ENCODE measurements at places on chromosomes 2 and 18. TPM values are rescaled to one million over a fixed set of nuclear protein-coding genes. Genes with fewer than 3 reads are reported as not detected.
A peak's percentile ranks its signal among the peaks of the same experiment; 100 is the strongest.

GRCh38 chr2:53913721-53914120 lies 54.0 kb upstream of the GPR75 start:
- no peak for DNase-seq

DNA sequence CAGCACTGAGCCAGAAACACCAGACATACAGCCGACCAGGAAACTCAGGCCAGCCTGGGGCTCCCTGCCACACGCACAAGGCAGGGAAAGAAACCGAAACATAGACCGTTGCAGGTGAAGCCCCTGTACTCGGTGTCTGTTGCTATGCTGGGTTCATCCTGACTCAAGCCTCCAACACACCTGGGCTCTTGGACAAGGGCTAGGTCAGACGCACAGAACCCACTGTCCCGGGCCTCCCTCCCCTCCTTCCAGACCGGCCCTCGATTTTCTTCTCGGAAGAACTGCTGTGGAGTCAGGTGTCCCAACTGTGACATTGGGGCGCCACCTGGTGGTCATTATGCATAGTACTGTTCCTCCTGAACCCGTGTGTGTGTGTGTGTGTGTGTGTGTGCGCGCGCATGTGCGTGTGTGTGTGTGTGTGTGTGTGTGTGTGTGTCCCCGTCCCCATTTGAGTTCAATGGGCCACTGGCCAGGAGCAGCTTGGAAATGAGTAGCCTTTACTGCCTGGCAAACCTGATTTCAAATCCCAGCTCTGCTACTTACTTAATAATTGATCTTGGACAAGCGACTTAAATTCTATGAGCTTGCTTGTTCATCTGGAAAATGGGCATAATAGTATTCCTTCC lies 55.4 kb upstream of the GLI2 start:
- DNase-seq, result peak; percentile 79

- no peak for DNase-seq
Observed at GRCh38 chr2:192254444-192254843, 59.7 kb upstream of the TMEFF2 start.

- no peak for DNase-seq
Observed at GRCh38 chr2:61759005-61759404, 94.9 kb downstream of the FAM161A start.

GRCh38 chr2:883803-884748 lies 66.6 kb upstream of the SNTG2 start:
- no peak for DNase-seq

GRCh38 chr2:73716543-73717250 lies 20.4 kb downstream of the TPRKB start:
- no peak for DNase-seq

DNA sequence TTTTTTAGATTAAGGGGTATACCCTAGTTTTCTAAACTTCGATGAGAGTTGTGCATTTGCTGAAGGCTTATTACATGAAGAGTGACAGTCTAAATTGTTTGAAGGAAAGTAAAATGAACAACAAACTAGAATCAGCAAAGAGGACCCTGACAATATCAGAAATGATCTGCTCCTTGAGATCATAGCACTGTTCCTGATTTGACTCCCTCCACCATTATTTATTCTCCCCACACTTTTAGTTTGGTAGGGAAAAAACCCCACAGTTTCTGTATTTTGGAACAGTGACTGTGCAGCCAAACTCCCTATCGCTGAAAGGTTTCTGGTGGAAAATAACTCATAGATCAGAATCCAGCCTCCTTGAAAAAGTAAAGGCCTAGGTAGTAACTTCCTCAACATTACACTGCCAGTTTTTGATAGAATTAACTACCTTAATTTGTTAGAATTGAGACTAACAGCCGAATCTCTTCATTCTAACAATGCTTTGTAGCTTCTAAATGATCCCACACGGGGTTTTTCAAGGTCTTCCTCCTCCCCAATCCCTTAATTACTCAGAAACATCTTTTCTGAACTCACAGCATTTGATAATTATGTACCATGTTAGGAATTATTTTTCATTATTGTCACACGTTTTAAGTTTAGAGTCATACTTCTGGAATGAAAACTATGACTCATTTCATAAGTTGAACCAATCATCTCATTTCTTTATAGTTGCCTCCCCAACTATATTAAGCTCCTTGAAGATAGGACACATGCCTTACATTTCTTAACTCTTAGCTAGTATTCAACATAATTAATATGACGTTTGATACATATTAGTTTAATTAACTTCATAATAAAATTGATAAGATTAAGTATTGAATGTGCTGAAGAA lies 2.9 kb downstream of the MYL12A start:
- DNase-seq, result no peak

- DNase-seq, result no peak
Observed at GRCh38 chr2:232230560-232230959, 148.0 kb upstream of the ALPP start.

- DNase-seq, result peak; percentile 39
Observed at GRCh38 chr2:158967731-158968395, 577 bp upstream of the TANC1 start.

- DNase-seq, result no peak
Observed at GRCh38 chr2:161710131-161710915, 86.1 kb downstream of the SLC4A10 start.

- DNase-seq, result peak; percentile 67
Observed at GRCh38 chr2:209771474-209772289, at the start of gene UNC80. Gene UNC80, plus strand, starts transcription at chr2:209771832. Its CDS starts 241 bp downstream, at chr2:209772073.

GRCh38 chr2:176251928-176252327 lies 17.3 kb upstream of the MTX2 start:
- DNase-seq, result no peak

- no peak for DNase-seq
Observed at GRCh38 chr18:39732918-39733317, 2167.3 kb upstream of the CELF4 start.

DNA sequence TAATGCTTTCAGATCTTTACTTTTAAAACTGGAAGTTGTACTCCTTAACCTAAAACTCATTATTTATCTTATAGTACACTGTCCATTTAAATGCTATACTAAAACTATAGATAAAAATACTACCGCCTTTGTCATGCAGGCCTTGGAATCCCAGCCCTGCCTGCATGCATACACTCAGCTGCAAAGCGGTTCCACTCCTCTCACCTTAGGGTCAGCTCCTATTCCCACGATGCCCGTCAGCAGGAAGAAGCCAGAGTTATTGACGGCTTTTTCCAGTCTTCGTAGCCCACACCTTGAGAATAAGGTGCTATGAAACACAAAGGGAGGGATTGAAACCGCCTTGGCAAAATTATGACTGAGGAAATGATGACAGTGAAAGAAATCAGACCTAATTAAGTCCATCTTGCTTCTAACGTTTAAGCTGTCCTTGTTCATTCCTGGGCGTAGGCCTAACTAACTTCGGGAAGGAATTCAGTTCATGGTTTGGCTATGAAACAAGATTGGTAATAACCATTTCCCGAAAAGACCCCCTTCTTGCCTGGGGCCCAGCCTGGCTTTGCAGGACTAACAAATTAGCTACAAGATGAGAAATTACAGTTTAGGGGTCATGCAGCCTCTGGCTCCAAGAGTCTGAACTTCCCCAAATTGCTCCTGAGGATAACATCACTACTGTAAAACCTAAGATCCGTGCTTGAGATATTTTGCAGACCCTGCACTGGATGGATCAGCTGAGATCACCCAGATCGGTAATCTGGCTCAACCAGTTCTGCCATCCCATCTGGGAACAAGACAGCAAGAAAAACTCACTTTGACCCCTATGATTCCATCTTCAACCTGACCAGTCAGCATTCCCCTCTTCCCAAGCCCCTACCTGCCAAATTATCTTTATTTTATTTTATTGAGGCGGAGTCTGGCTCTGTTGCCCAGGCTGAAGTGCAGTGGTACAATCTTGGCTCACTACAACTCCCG lies 17.1 kb downstream of the EPB41L5 start:
- no peak for DNase-seq

- peak; percentile 31 for DNase-seq
Observed at GRCh38 chr2:199470672-199471442, 13.1 kb upstream of the SATB2 start.

DNA sequence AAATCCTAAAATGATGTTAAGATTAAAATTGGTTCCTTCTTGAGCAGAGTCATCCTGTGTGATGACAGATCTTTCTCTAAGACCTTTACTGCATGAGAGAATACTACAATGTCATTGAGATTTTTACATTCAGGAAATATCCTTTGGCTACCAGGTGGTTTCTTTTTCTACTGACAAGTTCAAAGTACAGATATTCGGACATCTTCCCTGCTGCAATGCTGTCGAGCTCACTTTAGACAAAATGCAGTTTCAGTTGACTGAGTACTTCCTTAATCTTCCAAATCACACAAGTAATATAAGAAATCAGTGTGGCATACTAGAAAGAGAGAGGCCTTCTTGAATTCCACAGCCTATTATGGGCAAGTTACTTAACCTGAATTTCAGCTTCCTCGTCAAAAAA lies 207.9 kb upstream of the ACVR2A start:
- no peak for DNase-seq

- no peak for DNase-seq
Observed at GRCh38 chr2:189613650-189614420, 33.2 kb upstream of the SLC40A1 start.

- DNase-seq, result no peak
Observed at GRCh38 chr18:78713069-78713468, 266.5 kb upstream of the SALL3 start.

GRCh38 chr2:171307560-171307959 lies 126.2 kb downstream of the METTL8 start:
- DNase-seq, result no peak

DNA sequence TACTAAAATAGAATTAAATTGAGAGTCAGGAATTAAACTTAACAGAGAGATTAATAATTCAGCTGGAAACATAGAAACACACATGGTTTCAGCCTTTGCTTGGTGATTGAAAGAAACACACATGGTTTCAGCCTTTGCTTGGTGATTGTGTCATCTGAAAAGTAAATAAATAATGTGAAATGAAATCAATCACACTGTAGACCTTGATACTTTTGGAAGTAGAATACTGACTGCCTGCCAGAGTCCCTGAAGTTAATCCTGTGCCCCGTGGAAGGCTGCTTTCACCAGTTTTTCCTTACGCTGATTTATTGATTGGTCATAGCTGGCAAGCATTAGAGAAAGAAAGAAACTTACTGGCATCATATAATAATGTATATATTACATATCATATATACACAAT lies 1252.7 kb upstream of the FAM98A start:
- no peak for DNase-seq

- DNase-seq, result no peak
Observed at GRCh38 chr18:53799134-53799533, 425.3 kb downstream of the MBD2 start.

DNA sequence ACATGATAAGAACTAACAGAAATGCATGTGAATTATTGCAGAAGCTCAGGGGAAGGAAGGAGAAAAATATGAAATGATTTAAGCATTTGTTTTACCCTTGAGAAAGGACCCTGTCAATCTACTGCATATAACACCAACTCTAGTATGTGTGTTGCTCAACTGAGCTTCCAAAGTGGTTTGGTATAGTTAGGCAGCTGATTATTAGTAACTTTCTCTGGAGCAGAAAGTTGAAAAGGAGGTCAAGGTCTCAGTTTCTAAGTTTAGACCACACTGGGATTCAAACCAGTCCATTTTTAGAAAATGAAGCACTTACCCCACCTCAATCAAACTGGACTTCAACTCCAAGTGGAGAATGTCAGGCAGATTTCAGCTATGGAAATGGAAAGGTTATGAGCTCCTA lies 123.3 kb upstream of the CDC42EP3 start:
- DNase-seq, result no peak

DNA sequence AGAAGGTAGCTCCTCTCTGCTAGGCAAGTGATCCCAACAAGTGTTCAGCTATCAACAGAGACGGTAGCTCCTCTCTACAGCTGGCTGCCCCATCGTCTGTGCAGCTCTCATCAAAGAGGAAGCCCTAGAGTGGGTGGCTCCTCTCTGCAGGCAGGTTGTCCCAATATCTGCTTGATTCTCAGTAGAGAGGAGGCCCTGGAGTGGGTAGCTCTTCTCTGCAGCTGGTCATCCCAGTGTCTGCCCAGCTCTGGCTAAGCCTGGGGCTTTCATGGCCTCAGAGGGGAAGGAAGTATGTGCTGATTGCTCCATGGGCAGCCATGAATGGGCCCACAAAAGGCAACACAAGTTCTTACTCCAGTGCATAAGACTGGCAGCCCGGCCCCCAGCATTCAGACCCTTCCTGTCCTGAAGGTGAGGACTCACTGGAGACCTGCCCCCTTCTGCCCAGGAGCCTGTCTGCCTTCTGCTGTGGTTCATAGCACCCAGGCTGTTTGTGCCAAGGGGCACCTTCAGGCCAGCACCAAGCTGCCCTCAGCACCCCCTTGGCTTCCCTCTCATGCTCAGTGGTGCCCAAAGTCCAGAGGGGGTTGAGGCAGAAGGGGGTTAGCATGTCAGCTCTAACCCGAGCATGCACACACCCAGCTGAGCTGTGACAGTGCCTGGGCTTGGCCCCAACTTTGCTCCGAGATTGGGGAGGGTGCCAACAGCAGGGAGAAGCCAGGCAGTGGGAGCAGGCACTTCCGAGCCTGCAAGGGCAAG lies 48.9 kb downstream of the CCDC68 start:
- DNase-seq, result no peak

DNA sequence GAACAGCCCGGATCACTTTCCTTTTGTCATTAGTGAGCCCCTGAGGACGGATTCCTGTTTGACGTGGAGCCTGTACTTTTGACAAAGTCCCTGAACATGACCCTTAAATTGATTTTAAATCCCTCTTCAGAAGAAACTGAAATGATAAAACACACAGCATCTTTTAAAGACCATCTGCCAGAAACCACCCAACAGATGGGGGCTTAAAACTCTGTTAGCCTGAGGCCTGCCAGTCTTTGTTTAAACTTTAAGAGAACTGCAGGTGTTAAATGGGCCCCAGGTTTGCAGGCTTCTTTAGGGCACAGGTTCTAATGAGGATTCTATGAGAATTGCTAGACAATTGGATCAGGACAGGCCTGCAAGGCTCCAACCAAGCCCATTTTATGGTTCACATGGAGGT lies 177.9 kb downstream of the ALK start:
- no peak for DNase-seq

DNA sequence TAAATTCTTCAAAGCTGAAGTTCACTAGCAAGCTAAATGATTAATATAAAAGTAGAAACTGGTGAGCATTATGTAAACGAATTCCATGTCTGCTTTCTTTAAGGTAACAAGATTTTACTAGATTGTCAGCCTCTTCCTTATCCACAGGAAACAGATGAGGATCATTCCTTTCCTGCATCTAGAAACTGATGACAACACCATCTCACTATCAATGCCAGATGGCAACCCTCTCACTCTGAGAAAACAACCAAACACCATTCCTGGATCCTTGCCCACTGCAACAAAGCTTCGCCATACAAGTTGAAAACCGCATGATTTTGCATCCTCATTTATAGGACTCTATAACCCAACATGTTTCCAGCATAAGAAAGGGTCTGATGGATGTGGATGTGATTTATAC lies 122.9 kb downstream of the ZNF521 start:
- DNase-seq, result no peak

LOXL3 gene
- 1.6 TPM for total RNA-seq

CFAP221 gene
- 0.23 TPM for total RNA-seq

MYOM1 gene
- total RNA-seq, result 10.1 TPM

SLC8A1 gene
- total RNA-seq, result 14.3 TPM

CTAGE1 gene
- total RNA-seq, result not detected

TMEM178A gene
- total RNA-seq, result 0.42 TPM

FBXO15 gene
- total RNA-seq, result 0.47 TPM

MAP3K19 gene
- total RNA-seq, result not detected
